Stimulated activated CD8-positive, alpha-beta memory T cell treated with anti-CD3 and anti-CD28 coated beads, Interleukin-7, amount 100 ng/mL, for 24 hours (primary cell): ENCODE measurements at places on chromosomes 6 and 20.

- DNase-seq, result no peak
These were observed 183.5 kb downstream of the CDKAL1 start for GRCh38 chr6:20717743-20718142.

- DNase-seq, result no peak
These were observed 284.6 kb downstream of the CDC5L start for GRCh38 chr6:44672086-44672485.

DNA sequence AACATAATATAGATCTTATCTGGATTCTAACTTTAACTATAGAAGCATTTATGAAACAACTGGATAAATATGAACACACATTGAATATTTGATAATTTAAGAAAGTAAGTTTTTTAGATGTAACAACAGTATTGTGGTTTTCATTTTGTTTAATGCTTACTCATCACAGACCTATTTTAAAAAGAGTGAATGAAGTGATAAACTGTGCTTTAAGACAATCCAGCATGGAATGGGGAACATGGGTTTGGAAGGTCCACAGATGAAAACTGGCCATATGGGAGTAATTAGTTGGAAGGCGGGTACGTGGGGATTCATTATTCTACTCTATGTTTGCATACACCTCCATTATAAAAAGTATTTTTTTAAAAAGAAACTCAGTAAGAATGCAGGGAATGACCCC lies 21.2 kb downstream of the EPB41L2 start:
- no peak for DNase-seq

GRCh38 chr6:105880030-105880492 lies 206.1 kb upstream of the PRDM1 start:
- DNase-seq, result peak; percentile 13

DNA sequence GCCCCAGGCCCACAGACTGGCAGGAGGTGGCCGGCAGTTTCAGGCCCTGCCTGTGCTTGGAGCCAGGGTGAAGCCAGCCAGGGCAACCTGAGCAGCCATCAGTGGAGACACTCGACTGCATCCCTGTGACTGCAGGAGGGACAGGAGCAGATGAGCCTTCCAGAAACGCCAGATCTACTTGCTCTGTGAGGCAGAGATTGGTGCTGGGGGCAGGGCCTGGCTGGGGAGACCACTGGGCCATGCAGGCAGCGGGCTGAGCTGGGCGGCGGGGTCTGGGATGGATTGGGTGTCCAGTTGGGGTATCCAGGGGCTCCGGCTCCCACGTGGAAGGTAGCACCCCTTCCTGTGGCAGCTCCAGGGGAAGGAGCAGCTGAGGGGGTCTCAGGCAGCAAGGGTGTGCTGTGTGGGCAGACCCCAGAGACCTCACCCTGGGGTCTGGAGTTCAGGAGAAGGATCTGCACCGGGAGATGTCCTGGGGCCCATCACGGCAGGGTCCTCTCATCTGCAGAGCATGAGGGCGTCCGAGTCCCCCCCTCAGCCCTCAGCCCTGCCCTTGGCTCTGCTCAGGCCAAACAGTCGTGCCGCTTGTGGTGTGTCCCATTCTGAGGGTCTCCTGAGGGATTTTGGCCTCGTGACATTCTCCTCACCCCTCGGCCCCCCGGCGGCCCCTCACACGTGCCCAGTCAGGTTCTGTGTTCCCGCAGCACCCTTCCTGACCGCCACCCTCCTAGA lies 334.9 kb downstream of the TAF4 start:
- DNase-seq, result no peak

GRCh38 chr6:76330031-76330430 lies 257.6 kb upstream of the IMPG1 start:
- no peak for DNase-seq

GRCh38 chr6:75167325-75167724 lies 38.5 kb downstream of the COL12A1 start:
- no peak for DNase-seq

- no peak for DNase-seq
These were observed 6.3 kb downstream of the ADTRP start for GRCh38 chr6:11772109-11772825.

DNA sequence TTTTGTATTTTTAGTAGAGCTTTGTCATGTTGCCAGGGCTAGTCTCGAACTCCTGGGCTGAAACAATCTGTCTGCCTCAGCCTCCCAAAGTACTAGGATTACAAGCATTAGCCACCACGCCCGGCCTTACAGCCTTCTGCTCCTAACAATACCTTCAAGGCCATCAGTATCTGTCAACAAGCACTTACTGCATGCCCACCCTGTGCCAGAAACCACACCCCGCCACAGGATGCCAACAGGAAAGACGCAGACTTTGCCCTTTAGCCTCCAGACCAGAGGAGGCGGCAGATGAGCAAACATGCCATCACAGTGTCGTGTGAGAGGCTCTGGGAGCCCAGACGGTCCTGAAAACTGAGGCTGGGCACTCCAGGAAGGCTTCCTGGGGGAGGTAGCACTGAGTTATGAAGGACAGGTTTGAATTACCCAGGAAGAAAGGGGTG lies 34.7 kb upstream of the TGM3 start:
- DNase-seq, result no peak

GRCh38 chr20:48983423-48984400 lies 62.2 kb downstream of the ARFGEF2 start:
- DNase-seq, result no peak

DNA sequence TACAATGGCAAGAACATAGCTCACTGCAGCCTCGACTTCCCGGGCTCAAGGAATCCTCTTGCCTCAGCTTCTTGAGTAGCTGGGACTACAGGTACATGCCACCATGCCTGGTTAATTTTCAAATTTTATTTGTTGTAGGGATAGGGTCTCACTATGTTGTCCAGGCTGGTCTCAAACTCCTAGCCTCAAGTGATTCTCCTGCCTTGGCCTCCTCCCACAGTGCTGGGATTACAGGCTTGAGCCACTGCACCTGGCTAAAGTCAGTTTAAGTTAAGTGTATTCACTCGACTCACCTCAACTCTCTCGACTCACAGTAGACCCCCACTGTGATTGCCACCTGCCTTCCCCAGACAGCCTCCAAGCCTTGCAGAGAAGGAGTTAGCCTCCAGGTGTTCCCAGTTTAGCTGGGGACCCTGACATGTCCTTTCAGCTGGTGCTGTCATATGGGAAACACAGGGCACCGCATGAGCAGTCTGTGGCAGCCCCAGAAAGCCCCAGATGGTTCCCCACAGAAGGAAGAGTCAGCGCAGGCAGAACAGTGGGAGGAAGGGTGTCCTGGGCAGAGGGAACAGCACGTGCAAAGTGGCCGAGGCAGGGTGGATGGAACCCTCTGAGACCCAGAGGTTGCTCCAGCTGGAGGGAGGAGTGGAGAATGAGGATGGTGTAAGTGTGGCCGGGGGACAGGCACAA lies 40.4 kb downstream of the CEBPB start:
- DNase-seq, result no peak

GRCh38 chr6:149929422-149929821 lies 6.5 kb upstream of the RAET1G start:
- DNase-seq, result no peak
